ENCODE measurements at places on chromosomes 6 and 20. TPM values are rescaled to one million over a fixed set of nuclear protein-coding genes. Genes with fewer than 3 reads are reported as not detected.

The SYNDIG1 gene
- total RNA-seq = 17.9 TPM

The TRIM15 gene
- total RNA-seq = not detected

GRCh38 chr20:37102571-37102970 lies 6.8 kb upstream of the RBL1 start:
- no peak for DNase-seq

GRCh38 chr20:17807651-17808050 lies 107.9 kb downstream of the BANF2 start:
- no peak for DNase-seq

GRCh38 chr20:54368570-54368969 lies 106.8 kb upstream of the DOK5 start:
- DNase-seq = no peak

All from A673 (cell line).